ENCODE measurements at places on chromosomes 6 and 20.

GRCh38 chr6:168131464-168132415 is 52.7 kb upstream of the FRMD1 start:
- no peak for DNase-seq

DNA sequence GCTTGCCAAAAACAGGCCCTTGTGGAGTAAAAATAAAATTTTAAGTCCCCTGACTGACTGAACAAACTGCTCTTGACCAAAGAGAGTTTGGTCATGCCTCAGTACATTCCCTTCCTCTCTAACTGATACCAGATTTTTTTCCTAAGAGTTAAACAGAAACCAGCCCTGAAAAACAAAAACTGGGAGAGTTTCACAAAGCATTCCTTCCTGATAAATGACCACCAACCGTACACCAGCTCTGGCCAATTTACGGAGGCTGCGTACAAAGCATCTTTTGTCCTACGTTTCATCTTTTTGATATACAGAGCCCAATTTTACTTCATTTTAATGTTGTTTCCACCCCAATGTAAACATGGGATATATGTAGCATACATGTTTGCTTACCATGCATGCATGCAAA is 477.4 kb upstream of the HTR1E start:
- DNase-seq, result no peak

DNA sequence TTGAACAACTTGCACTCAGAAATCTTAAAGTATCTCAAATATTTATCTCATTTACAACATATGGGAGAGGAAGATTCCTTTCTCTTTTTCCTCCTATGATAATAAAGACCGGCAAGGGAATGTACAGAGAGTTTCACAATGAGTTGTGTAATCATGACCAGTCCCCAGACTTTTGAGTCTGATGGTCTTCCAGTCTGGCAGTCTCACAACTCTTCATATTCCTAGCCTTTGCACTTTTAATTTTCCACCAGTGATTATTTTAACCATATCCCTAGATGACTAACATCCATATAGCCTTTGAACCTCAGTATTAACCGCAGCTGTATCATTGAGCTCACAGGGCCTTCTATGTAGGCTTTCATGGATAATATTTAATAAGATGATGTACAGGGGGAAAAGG is 278.5 kb downstream of the KHDC1L start:
- no peak for DNase-seq

- DNase-seq, result no peak
These were observed 1246.0 kb upstream of the CITED2 start for GRCh38 chr6:140620496-140620895.

GRCh38 chr6:133092771-133093170 is 148.4 kb upstream of the EYA4 start:
- DNase-seq, result peak; percentile 73

- peak; percentile 69 for DNase-seq
These were observed 343.5 kb downstream of the RFPL4B start for GRCh38 chr6:112690497-112691202.

DNA sequence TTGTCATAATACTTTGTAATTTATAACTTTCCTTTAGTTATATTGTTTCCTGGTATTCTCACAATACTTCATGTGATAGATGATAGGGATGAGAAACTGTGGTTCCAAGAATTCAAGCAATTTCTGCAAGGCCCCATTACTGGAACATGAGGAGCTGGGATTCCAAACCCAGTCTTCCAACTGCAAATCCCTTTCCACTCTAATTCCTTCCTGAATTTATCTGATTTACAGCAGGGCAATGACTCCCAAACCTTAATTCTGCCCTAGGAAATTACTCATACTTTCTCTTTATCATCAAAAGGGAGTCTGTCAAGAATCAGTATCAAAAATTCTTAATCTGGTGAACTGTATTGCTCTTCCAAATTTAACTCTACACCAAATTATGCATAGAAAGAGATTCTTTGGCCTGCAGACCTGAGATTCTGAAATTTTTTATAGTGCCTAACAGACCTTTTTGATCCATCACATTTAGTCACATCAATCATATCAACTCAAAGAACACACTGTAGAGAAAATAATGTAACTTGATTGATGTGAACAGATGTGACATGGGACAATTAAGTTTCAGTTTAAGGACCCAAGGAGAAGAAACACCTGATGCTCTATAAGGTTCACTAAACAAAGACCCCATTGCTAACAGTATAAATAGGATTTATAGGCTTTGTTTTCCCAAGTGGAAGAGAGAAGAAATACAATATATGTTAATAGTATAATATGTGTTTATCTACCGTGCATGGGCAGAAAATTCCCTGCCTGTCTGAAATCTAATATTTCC is 41.5 kb upstream of the GJA1 start:
- peak; percentile 48 for DNase-seq

- DNase-seq, result peak; percentile 42
These were observed 82.3 kb downstream of the CAP2 start for GRCh38 chr6:17475606-17476244.

GRCh38 chr6:47804821-47805220 is 23.0 kb downstream of the OPN5 start:
- DNase-seq, result no peak

DNA sequence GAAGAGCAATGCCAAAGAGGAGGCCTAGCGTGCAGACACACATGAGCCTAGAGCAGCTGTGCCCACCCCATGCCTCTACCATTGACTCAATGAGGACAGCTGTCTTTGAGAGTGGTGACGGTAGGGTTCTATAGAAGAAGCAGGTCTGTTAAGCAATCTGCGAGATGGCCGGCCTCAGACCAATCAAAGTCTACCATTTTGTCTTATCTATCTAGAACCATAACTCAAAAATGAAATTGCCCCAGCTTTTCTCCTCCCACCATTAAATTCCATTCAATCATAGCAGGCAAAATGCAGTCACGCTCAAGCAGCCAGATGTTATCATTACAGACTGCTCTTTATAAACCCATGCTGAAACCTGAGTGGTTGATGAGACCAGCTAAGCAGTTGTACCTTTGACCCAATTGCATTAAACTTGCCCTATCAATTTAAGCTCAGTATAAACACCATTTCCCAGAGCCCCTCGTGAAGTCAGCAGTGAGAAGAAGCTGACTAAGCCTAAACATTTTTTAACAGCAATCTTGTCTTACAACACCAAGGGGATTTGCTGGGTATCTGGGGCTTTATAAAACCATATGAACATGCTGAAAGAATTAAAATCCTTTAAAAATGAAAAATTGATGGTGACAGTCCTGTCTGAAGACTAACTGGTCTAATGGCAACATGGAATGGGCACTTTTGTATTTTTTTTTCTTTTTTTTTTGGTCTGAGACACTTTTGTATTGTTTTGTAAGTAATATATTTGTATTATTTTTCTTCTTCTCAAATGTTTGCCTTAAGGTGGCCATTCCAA is 57.5 kb downstream of the FOXC1 start:
- DNase-seq, result no peak

DNA sequence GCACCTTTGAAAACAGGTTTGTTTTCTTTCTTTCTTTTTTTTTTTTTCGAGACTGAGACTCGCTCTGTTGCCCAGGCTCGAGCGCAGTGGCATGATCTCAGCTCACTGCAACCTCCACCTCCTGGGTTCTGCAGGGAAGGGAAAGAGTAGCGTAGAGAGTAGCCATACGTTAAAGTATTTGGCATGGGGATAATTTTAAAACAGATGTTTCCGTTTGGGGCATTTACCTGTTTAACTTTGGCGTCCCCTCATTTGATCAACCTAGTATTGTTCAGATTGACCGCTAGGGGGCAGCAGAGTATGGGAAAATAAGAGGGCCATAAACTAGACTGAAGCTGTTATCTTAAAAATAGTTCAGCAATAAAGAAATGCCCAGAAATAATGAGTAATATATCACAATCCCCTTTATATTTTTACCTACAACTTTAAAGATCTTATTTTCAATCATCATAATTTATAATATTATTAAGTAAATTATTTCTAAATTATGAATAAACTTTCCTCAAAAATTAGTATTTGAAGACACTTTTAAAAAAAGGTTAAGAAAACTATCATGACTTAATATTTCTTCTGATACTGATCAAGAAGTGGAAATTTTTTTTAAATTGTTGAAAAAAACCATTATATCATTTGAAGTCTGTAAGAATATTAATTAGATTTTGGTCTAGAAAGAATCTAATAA is 7.6 kb upstream of the TAAR9 start:
- peak; percentile 71 for DNase-seq

- DNase-seq, result no peak
These were observed 89.4 kb upstream of the ATXN1 start for GRCh38 chr6:16850681-16851026.

- peak; percentile 27 for DNase-seq
These were observed 147.9 kb downstream of the SOX4 start for GRCh38 chr6:21741221-21742109.

DNA sequence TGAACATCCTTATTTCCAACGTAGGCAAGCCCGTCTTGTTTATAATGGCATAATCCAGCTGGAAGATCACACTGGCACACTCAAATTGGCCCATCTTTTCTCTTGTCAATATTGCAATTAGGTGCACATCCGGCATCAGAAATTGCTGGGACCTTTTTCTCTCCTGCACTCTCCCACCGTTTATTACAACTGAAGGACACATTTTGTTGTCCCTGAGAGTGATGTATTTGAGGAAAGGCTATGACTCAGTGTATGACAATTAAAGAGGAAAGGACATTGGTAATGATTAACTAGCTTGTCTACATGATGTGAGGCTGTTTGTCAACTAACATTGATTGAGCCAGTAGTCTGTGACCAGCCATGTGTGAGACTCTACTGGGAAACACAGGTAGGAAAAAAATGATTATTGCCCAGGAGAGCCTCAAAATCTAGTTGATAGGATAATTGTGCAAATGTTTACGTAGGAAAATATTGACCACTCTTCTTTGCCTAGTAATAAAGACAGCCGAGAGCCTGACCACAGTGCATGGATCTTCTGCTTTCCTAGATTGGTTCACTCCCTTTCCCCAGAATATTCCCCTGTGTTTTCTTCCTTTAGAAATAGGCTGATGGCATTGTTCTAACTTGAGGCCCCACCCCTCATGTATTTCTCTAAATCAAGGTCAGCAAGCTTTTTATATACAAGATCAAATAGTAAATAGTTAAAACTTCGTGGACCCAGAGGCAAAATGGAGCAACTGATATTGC is 230.0 kb upstream of the BTBD3 start:
- DNase-seq, result no peak

GRCh38 chr6:24504649-24505586 is 10.1 kb downstream of the ALDH5A1 start:
- DNase-seq, result no peak

- DNase-seq, result no peak
These were observed 35.2 kb upstream of the SASH1 start for GRCh38 chr6:148307405-148307804.

DNA sequence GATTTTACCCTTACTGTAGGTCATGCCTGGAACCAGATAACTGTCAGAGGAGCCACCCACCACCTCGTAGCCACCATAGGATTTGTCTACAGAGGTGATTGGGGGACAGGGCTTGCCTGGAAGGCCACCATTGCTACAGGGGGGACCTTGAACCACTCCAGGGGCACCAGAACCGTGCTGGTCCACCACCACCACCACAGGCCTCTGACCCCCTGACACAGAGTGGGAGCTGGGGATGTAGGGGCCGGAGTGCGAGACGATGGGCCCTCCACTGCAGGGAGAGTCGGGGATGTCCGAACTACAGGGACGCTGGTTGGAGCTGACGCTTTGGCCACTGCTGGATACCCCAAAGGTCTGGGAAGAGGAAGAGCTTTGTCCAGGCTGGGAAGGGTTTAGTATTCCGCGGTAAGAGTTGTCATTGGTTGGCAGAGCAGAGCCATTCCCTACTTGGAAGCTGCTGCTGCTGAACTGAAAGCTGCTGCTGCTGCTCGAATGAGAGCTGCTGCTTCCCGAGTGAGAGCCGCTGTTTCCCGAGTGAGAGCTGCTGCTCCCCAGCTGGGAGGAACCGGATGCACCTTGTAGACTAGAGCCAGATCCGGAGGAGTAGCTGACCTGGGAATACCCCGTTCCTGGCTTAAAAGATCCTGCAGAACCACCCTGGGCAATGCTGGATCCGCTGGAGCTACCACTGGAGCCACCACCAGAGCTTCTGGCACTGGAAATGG is 2.2 kb downstream of the PSORS1C1 start:
- no peak for DNase-seq

- DNase-seq, result no peak
These were observed 81.4 kb downstream of the SLC22A3 start for GRCh38 chr6:160429620-160429895.

DNA sequence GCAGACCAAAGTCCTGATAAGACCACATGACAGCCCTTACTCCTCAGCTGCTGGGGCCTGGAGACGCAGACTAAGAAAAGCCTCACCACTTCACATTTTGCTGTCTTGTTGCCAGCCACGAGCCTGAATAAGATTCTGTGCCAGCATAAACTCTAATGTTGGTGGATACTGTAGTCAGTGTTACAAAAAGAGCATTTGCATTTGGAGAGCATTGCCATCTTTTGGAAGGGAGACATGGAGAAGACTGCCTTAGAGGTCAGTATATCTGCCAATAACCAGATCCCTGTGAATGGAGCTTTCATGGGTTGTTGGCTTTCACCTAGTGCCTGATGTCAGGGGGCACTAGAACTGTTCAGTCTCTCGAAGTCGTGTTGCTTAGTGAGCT is 315.2 kb downstream of the ZFAND3 start:
- DNase-seq, result no peak

- no peak for DNase-seq
These were observed 46.6 kb upstream of the TNFAIP3 start for GRCh38 chr6:137820425-137820824.

DNA sequence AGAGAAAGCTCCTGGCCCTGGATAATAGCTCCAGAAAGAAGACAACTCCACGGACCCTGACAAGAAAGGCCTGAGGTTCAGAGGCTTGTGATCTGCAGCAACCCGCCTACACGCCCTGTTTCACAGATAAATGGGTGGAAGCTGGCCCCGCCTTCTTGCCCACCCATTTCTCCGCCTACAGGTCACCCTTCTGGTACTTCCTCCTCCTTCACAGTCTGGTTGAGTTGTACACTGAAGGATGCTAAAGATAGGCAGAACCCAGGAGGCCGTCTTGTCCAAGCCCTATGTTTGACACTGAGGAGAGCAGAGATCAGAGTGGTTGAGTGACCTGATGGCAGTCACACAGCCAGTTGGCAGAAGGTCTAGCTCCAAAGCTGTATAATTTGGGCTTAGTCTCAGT is 34.2 kb upstream of the MDGA1 start:
- DNase-seq, result no peak

DNA sequence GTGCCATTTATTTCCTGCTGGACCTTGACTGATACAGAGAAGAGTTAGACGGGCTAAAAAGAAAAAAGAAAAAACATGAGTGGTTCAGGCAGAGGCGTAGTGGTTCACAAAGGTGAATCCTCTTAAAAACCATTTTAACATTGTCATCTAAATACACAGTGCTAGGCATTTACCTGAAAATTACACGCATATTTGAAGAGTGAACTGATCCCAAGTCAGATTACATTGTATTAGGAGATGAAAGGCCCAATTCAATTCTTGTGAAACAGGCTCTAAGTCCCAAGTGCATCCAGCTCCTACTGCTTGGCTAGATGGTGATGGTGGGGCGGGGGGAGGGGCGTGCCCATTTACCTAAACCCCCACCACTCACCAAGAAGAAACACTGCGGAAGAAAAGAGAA is 46.7 kb upstream of the ATXN1 start:
- DNase-seq, result no peak

- DNase-seq, result no peak
These were observed 11.3 kb upstream of the CEP43 start for GRCh38 chr6:166987930-166988329.
